T-cell (primary cell): ENCODE measurements at places on chromosomes 3 and 15. TPM values are rescaled to one million over a fixed set of nuclear protein-coding genes. Genes with fewer than 3 reads are reported as not detected.

SKOR1 gene
- total RNA-seq, result 0.79 TPM

GPR149 gene
- total RNA-seq, result not detected

LAMB2 gene
- 3.6 TPM for total RNA-seq

DNA sequence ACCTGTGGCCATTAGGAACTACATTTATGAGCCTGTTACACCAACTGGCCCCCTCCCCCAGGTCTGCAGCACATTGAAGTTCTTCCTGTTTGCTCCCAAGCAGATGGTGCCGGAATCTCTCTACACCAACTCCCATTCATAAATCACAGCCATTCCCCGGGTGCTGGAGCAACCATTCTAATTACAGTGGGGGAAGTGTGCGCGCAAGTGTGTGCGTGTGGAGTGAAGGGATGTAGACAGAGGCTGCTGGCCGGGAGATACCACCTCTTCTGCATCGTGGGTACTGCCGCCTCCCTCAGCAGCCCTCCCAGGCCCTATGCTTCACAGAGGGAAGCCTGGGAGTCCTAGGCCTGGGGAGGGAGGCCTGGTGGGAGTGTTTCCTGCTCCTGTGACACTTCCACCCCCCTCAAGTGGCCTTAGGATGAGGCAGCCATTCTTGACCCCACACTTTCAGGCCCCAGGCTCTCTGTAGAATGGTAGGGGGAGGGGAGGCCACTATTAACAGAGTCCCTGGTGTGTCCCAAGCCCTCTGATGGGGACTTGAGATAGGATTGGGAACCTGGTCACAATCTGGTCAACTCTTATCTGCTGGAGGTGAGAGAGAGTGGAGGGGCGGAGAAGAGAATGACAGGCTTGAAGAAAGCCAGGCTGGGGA is 69.1 kb downstream of the MAGEF1 start:
- DNase-seq, result no peak

GRCh38 chr15:66292571-66293418 is 573 bp upstream of the DIS3L start:
- DNase-seq, result no peak

GRCh38 chr3:52054661-52055511 is 1.5 kb downstream of the DUSP7 start:
- DNase-seq, result no peak

IQCH gene
- total RNA-seq, result 1.9 TPM

IQCF5 gene
- total RNA-seq, result not detected

GRCh38 chr15:43237842-43238470 is 17.1 kb upstream of the EPB42 start:
- DNase-seq, result no peak

- no peak for DNase-seq
Observed at GRCh38 chr3:50196253-50196801, 4.9 kb downstream of the GNAT1 start.

GRCh38 chr15:62532367-62532766 is 367.3 kb upstream of the C2CD4B start:
- DNase-seq, result no peak

ISLR2 gene
- 0.06 TPM for total RNA-seq

- no peak for DNase-seq
Observed at GRCh38 chr3:30583973-30584372, 22.4 kb upstream of the TGFBR2 start.

DNA sequence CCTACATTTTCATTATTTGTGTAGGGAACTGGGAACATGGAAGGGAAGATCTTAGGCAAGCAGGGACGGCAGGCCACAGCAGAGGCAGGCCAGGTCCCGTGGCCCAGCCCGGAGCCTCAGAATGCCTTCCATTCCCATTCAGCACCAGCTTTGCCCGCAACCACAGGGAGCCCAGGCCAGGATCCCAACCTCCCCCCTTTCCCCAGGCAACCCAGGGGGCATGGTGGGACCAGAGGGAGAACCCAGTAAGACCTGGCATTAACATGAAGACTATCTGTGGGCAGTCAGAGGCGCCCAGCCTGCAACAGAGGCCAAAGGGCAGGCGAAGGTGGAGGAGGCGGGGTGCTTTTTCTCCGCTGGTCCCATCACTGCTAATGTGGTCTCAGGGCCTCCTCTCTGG is 135.6 kb downstream of the TPRA1 start:
- DNase-seq, result no peak

- DNase-seq, result no peak
Observed at GRCh38 chr15:101827257-101827656, 15.3 kb downstream of the OR4F15 start.

DNA sequence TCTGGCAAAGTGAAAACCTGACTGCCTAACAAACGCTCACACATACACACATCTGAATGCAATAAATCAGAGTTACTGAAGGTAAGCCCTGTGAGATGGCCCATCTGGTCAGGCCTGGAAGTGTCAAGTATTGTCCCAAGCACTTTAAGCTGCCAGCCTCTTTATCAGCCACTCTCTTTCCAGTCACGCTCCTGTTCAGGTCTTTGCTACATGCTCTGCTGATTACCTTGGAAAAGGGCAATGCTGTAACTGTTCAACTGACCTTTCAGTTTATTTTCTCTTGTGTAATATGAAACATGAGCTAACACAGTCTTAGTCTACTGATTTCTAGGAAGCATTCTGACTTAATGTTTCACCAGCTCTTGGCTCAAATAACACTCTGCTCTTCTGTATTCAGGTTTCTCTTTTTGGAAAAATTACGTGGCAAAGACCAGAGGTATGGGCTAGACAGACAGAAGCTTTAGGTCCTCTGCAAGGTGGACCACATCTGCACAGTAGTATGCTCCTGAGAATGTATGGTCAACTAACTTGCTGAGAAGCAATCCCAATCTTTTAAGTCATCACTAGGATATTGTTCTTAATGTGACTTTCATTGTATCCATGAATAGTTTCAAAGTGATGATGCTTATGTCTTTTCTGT is 44.5 kb downstream of the GBE1 start:
- no peak for DNase-seq

MESP2 gene
- not detected for total RNA-seq
